ENCODE measurements at places on chromosomes 2 and 18. TPM values are rescaled to one million over a fixed set of nuclear protein-coding genes. Genes with fewer than 3 reads are reported as not detected.

The CRYGD gene
- not detected for total RNA-seq

The CYS1 gene
- total RNA-seq: 5.0 TPM

The ALPG gene
- not detected for total RNA-seq

The FAP gene
- total RNA-seq: 46.5 TPM

The CYRIA gene
- total RNA-seq: 1.7 TPM

The NDUFS1 gene
- 123 TPM for total RNA-seq

The SMIM21 gene
- not detected for total RNA-seq
